ENCODE measurements at places on chromosomes 1 and 21. TPM values are rescaled to one million over a fixed set of nuclear protein-coding genes. Genes with fewer than 3 reads are reported as not detected.

Gene MFSD2A
- 2.1 TPM for total RNA-seq

Gene SPRR2F
- total RNA-seq = not detected

Gene FOXD3
- total RNA-seq = not detected

Gene CYP4Z1
- under 0.01 TPM for total RNA-seq

Gene ATAD3C
- total RNA-seq = 0.13 TPM

Gene ARHGEF2
- 117 TPM for total RNA-seq

Gene SLAMF6
- not detected for total RNA-seq

Gene S100A14
- total RNA-seq = not detected

Gene TSNAX
- 56.7 TPM for total RNA-seq

Gene CELA3B
- total RNA-seq = not detected

Gene TTLL7
- 13.9 TPM for total RNA-seq

Gene SLC2A5
- 0.22 TPM for total RNA-seq

Gene REN
- total RNA-seq = not detected

Gene KCNA3
- total RNA-seq = not detected

Gene PTGS2
- total RNA-seq = 33.7 TPM

Gene ACBD3
- 105 TPM for total RNA-seq

Gene DRAXIN
- 0.22 TPM for total RNA-seq

Gene WDR3
- 13.5 TPM for total RNA-seq
